Muscle of leg (tissue), 16 donors: ENCODE measurements at places on chromosomes 13 and 19.

- no peak overlapping the region for H3K27ac ChIP-seq
- H3K27me3 ChIP-seq: no peaks in the 10 kb centered on the region
- no peaks in the 10 kb centered on the region for H3K36me3 ChIP-seq
- no peaks in the 10 kb centered on the region for H3K4me1 ChIP-seq
Observed at GRCh38 chr13:92473765-92474475, 752.7 kb upstream of the GPC6 start.

DNA sequence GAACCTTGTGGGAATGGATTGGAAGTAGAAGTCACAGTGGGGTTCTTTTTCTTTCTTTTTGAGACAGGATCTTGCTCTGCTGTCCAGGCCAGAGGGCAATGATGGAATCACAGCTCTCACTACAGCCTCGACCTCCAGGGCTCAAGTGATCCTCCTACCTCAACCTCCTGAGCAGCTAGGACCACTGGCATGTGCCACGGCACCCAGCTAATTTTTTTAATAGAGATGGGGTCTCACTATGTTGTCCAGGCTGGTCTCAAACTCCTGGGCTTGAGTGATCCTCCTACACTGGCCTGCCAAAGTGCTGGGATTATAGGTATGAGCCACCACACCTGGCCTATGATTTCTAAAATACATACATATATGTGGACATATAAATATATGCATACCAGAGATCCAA lies 111.4 kb downstream of the MYCBP2 start:
- DNase-seq: no peak
- H3K4me3 ChIP-seq: no peak overlapping the region
- peaks cover 21% of the 10 kb centered on the region for H3K36me3 ChIP-seq
- H3K4me1 ChIP-seq: no peaks in the 10 kb centered on the region
- no peak overlapping the region for H3K27ac ChIP-seq

DNA sequence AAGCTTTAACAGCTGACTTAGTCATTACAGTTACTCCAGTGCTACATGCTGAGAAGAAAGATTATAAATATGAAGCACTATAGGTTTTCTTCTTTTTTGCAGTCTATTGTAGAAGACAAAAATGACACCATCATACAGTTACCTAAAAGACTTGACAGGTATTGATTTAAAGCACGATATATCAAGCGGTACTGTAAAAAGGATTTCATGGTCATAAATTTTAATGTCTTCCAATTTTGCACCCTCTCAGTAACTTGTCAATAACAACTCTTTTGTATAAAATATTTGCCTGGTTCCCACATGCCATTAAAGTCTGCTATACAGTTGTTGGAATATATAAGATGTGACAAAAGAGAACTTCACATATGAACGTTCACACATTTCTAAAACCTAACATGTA lies 102.8 kb downstream of the ZIC5 start:
- H3K36me3 ChIP-seq: no peaks in the 10 kb centered on the region
- H3K4me1 ChIP-seq: no peaks in the 10 kb centered on the region
- no peak overlapping the region for H3K27ac ChIP-seq
- no peak for DNase-seq
- H3K4me3 ChIP-seq: no peak overlapping the region

- no peak for DNase-seq
- H3K27me3 ChIP-seq: peaks cover 3% of the 10 kb centered on the region
- peaks cover 2% of the 10 kb centered on the region for H3K4me1 ChIP-seq
- no peak overlapping the region for H3K27ac ChIP-seq
- no peak overlapping the region for H3K4me3 ChIP-seq
Observed at GRCh38 chr13:40494946-40495620, 171.4 kb downstream of the FOXO1 start.

DNA sequence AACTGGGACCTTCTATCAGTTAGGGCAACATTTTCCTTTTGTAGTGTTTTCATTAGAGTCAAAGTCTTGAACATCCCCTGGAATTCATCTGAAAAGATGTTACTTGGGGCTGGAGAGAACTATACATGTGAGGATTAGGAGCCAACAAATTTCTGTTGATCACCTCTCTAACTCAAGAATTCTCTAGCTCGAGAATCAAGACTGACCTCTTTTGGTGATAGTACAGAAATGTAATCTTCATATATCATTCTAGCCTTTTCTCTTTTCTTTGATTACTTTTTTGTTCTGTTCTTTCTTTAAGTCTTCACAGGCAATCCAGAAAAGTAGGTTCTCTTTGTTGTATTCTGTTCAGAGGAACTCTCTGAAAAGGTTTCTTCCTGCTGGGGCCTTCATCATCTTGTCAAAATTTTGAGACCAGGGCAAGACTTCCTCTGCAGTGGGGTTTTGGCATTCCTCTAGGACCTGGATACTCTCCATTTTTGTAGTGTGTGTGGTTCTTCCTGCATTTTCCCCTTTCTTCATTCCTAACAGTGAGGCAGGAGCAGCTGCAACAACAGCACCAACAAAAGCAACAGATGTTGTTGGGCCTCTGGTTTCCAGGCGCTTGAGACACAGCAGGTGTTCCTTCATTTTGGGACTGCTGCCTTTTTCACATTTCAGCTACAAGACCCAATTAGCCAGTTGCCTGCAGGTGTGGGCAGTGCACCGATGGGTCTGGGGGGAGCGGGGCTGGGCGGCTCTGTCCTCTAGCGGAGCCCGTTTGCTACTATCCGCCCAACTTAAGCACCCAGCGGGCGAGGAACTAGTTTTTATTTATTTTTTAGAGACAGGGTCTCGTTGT lies 26.2 kb downstream of the ELF1 start:
- no peak overlapping the region for H3K4me3 ChIP-seq
- H3K36me3 ChIP-seq: no peaks in the 10 kb centered on the region
- peaks cover 8% of the 10 kb centered on the region for H3K4me1 ChIP-seq
- H3K27ac ChIP-seq: peak overlapping the region; percentile 47
- peak; percentile 69 for DNase-seq

DNA sequence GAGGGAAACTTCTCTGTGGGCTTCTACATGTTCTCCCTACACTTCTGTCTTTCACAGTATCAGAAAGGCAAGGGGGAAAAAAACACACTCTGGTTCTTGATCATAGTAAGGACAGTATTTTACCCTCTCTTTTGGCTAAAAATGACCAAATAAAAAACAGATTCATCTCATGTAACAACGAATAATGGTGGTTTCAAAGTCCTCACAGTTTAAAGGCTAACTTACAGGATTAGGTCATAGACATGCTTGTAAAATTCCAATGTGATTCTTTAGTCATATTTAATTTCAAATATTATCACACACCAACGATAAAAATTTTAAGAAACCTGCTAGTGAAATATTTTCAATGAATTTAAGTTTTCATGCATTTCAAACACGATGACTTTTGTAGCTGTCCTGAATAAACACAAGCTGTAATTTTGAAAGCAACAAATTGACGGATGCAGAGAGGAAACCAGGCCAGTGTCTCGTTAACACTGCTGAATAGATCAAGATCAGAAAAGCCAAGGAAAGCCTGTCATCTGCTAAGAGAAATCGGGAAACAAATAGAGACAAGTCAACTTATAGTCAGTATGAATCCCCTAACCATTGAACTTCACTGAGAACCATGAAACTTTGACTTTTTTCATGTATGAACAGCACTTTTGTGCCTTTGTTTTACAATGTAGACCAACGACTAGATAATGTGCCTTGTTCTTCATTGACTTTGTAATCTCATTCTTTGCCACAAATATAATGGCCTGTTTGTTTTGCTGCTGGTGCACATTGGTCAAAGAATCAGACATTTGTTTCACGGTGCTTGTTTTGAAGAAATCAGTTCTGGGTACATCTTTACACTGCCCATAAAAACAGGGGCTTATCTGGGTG lies 22.0 kb downstream of the MBNL2 start:
- no peak for DNase-seq
- peak overlapping the region; percentile 16 for H3K27ac ChIP-seq
- peaks cover 22% of the 10 kb centered on the region for H3K4me1 ChIP-seq

DNA sequence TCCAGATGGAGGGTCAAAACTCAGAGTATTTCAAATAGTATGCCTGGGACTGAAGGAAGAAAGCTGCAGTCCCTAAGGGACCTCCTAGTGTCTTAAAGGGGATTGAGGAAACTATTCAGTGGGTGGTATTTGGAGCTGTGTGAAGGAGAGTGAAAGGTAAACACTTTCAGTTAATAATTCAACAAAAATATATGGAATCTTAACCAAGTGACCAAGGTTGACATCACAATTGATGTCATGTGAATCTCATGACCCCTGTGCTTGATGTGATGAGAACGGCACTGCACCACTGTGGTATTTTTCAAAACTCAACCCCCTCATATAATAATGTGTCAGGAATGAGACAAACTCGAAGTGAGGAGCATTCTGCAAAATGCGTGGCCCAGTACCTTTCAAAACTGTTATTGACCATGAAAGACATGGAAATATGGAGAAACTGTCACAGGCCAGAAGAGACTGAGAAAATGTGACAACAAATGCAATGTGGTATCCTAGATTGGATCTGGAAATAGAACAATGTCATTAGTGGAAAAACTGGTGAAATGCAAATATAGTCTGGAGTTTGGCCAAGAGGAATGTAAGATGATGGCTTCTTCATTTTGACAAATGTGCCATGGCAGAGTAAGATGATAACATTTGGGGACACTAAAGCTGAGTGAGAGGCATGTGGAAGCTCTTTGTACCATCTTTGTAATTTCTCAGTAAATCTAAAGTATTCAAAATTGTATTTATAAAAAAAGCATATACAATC lies 553.9 kb downstream of the RFC3 start:
- no peaks in the 10 kb centered on the region for H3K4me1 ChIP-seq
- no peak overlapping the region for H3K27ac ChIP-seq
- DNase-seq: no peak
- no peak overlapping the region for H3K4me3 ChIP-seq
- no peaks in the 10 kb centered on the region for H3K36me3 ChIP-seq

DNA sequence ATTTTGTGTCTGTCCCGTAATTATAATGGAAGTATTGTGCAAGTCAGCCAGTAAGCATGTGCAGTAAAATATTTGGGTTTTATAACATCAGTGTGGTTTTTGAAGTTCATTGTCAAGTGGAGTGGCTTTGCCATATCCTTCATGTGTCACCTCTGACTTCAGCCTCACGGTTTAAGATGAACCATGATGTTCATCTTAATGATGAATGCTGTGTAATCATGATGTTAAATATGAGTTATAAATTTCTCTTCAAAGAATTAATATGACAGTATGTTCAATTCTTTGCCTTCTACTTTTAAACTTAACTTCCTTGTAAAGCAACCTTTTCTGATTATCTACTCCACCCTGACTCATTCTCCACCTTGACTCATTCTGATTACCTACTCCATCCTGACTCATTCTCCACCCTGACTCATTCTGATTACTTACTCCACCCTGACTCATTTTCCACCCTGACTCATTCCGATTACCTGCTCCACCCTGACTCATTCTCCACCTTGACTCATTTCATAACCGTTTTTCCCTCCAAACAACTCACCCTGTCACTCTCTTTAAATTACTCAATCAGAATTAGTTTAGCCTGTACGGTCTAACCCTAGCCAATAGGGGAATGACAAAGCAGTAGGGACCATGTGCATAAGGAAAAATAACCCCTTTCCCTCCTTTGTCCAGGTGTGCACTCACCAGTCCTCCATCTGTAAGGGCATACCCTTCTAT lies 50.3 kb upstream of the ANKRD10 start:
- DNase-seq: no peak

DNA sequence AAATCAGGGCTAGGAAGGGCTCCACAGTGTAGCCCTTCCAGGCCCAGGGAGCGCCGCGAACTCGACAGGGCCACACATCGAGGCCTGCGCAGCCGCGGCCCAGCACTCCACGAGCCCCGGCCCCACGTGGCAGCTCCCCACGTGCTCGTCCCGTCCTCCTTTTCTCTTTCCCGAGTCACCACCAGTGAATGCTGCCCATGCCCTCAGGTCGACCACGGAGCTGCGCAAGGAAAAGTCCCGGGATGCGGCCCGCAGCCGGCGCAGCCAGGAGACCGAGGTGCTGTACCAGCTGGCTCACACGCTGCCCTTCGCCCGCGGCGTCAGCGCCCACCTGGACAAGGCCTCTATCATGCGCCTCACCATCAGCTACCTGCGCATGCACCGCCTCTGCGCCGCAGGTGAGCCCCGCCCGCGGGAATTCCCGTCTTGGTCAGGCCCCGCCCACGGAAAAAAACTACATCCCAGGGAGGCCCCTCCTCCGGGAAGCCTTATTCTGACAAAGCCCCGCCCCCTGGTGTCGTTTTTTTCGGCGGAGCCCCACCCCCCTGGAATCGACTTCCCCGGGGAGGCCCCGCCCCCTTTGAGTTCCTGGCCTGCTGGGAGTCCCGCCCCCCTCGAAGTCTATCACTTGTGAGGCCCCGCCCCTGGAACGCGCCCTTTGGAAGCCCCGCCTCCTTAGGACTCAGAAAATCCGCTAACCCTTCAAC lies 7.0 kb downstream of the HIF3A start:
- H3K27me3 ChIP-seq: no peaks in the 10 kb centered on the region
- H3K4me1 ChIP-seq: peaks cover 50% of the 10 kb centered on the region
- no peak overlapping the region for H3K4me3 ChIP-seq
- peak; percentile 60 for DNase-seq

GRCh38 chr19:50601407-50602088 lies 33.3 kb upstream of the LRRC4B start:
- H3K27me3 ChIP-seq: peaks cover 37% of the 10 kb centered on the region
- no peaks in the 10 kb centered on the region for H3K36me3 ChIP-seq
- no peak overlapping the region for H3K4me3 ChIP-seq
- no peaks in the 10 kb centered on the region for H3K4me1 ChIP-seq
- H3K27ac ChIP-seq: no peak overlapping the region

DNA sequence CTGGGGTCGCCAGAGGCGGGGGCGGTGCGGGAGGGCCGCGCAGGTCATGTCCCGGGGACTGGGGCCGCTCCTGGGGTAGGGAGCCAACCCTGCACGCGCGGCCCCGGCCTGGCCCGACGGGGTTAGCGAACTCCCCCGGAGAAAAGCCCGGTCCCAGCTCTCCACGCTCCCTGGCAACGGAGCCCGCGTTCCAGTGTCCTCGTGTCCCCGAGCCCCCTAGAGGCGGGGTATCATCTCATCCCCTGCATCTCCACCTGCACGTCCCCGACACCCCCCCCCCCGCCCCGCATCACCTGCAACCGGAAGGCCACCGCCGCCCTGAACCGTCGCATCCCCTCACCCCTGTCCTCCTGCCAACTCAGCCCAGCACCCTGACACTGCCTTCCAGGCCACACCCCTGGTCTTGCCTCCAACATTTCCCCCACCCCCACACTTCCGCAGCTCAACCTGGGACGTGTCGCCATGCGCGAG lies 2.7 kb downstream of the WDR88 start:
- no peak for DNase-seq
- H3K27ac ChIP-seq: no peak overlapping the region
- H3K36me3 ChIP-seq: peaks cover 13% of the 10 kb centered on the region
- peaks cover 14% of the 10 kb centered on the region for H3K27me3 ChIP-seq
